ENCODE measurements at places on chromosomes 2 and 18. TPM values are rescaled to one million over a fixed set of nuclear protein-coding genes. Genes with fewer than 3 reads are reported as not detected.

MAPK4 gene
- polyA plus RNA-seq: 9.2 TPM

ANKRD29 gene
- 0.55 TPM for polyA plus RNA-seq

AKAIN1 gene
- polyA plus RNA-seq: not detected

SOWAHC gene
- 18.2 TPM for polyA plus RNA-seq

SCYGR4 gene
- polyA plus RNA-seq: 0.10 TPM

ASB18 gene
- not detected for polyA plus RNA-seq

STAT4 gene
- polyA plus RNA-seq: 11.7 TPM

TFCP2L1 gene
- 57.6 TPM for polyA plus RNA-seq

EMILIN1 gene
- polyA plus RNA-seq: 70.7 TPM

CPO gene
- polyA plus RNA-seq: 1.3 TPM

DNA sequence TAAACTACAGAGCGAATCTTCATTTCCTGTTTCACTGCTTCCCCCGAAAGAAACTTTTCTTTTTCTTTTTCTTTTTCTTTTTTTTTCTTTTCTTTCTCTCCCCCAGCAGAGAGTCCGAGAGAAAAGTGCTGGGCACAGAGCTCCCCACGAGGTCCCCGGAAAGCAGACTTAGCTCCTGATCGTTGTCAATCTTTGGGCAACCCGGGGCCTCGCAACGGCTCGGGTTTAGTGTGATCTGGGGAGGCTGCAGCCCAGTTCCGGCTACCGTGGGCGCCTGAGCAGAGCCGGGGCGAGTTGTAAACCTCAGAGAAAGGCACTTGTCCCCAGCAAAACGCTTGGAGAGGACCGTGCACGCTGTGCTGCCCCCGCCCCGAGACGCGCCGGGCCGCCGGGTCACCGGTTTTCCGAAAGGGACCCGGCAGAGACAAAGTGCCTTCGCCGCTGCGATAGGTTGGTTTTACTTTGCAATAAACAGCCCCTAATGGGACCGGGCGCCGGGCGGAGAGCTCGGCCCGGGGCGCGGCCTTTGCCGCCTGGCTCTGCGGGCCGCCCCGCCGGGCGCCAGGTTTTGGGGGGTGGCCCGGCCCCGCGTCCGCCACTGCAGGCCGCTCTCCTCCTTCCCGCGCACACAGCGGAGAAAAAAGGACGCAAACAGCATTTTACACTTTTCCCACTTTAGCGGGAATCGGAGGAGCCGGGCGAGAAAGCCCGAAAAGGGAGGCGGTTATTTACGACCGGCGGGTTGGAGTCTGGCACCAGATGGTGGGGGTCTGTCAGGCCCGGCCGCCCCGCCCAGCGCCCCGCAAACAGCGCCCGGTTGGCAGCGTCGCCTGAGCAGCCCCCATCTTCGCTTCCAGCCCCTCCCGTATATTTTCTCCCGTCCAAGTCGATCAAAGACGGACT is 136.0 kb downstream of the INSIG2 start:
- no peak for DNase-seq

GRCh38 chr2:218882461-218882816 is 1.8 kb downstream of the WNT10A start:
- no peak for DNase-seq

DNA sequence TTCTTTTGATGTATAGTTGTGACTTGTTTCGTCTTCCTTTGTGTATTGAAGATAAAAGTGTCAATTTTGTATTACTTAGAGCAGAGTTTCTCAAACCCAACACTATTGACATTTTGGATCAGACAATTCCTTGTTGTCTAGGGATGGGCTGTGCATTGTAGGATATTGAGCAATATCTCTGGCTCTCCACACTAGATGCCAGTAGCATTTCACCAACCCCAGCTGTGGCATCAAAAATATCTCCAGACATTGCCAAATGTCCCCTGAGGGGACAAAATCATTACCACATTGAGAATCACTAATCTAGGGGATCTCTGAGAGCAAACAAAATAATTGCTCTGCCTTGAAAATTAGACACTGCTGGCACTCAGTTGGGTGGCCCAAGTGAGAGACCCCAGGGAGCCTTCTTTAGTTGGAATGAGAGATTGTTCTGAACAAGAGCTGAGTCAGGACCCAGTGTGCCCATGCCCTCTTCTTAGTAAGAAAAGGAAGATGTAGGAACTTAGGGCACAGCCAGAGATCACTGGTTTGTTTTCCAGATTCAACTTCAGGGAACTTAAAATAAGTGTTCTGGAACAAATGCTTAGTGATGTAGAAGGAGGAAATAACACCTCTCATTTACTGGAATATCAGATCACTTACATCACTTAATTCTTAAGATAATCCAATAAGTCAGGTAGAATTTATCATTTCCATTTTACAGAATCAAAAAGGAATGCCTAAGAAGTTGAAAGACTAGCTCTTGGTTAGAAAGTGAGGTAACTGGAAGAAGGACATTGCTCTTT is 466.6 kb upstream of the TNP1 start:
- no peak for DNase-seq

DNA sequence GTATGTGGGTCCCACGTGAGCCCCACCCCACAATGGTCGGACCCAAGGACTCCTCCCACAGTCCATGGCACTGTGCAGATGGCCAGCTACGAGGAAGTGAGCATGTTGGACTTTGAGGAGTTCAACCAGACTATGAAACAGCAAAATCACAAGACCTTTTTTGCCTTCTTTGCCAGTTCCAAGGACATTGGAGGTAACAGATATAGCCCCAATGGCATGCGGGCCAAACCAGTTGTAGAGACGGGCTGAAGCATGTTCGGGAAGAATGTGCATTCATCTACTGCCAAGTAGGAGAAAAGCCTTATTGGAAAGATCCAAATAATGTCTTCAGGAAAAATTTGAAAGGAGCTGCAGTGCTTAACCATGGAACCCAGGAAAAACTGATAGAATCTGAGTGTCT is 12.6 kb downstream of the DNER start:
- DNase-seq: no peak

DNA sequence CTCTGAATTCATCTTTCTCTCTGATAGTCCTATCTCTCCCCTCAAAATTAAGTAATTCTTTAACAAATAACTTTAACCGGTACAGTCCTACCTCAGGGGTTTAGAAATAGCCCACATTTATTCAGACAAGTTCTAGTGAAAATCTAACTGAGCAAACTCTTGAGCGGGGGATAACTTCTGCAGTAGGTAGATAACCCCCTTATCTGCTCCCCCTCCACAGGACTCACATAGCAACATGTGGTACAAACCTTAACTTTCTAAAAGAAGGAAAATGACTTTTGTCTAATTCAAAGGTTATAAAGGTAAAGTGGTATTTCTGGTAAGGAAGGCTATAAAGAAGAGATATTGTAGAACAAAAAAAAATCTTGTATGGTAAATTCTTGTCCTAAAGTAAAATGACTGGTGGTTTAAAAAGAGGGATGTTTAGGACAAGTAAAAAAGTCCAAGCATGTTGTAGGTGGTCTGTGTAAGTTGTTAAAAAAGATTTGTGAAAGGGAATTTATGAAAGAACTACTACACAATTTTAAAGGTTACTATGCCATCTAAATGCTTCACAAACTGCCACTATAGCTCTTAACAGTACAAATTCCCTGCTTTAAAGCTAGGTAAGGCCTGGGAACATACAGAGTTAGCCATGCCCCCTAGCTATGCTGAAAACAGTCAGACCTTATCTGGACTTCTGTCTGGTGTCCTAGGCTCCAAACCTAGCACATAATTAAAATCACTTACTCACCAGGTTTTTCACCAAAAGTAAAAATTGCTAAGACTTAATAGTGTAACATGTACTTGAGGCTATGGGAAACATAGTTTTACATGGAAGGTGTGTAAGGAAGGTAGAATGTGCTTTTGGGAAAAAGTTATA is 8.1 kb upstream of the RPIA start:
- DNase-seq: no peak

DNA sequence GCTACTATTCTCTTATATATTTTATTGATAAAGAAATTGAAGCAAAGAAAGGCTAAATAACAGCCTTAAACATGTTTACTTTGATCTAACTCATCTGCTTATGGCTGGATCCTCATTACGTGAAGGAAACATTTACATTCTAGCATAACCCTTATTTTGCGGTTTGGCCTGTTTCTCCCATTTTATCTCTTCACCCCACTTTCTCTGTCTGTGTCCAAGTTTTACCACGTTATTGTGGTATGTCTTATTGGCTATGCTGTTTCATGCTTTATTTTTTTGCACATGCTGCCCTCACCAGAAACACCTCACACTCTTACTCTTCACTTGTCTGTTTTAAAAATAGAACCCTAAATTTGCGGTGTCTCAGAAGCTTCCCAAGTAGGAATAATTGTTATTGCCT is 78.5 kb downstream of the RPIA start:
- no peak for DNase-seq

- DNase-seq: no peak
Measured at GRCh38 chr2:48016225-48017019, 110.1 kb upstream of the FBXO11 start.

DNA sequence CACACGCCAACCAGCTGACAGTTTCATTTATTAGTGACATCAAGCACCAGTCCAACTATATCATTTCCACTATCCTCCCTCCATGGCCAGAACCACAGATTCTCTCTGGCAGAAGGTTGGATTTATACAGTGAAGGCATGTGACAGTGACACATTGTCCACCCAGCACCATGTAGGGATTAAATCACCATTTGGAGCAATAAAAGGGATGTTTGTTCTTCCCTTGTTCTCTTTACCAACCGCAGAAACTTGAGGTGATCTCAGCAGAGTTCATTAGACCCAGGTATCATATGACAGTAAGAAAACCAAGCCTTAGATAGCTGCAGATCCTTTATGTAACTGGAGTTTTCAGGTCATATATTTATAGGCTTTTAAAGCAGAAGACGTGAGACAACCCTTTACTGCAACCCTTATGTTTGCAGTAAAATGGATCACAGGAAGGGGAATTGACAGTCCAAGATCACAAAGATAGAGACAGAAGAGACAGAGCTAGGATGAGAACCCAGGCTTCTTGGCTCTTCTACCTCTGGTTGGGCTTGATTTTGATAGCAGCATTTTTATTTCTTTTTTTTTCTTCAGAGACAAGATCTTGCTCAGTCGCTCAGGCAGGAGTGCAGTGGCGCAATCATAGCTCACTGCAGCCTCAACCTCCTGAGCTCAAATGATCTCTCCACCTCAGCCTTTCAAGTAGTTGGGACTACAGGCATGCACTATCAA is 80.1 kb downstream of the XDH start:
- no peak for DNase-seq

GRCh38 chr2:134657650-134658250 is 61.0 kb downstream of the TMEM163 start:
- DNase-seq: no peak

- no peak for DNase-seq
Measured at GRCh38 chr2:150939087-150939486, 322.6 kb downstream of the RBM43 start.
